Osteoblast (primary cell): ENCODE measurements at places on chromosomes 11 and 22. TPM values are rescaled to one million over a fixed set of nuclear protein-coding genes. Genes with fewer than 3 reads are reported as not detected.

The ALDH3B1 gene
- total RNA-seq = 59.5 and 63.0 TPM in 2 replicates

The SGSM1 gene
- not detected in 2 replicates for total RNA-seq

The VSIG10L2 gene
- not detected in 2 replicates for total RNA-seq

The LPXN gene
- total RNA-seq = 8.5 and 14.5 TPM in 2 replicates

The VWCE gene
- 4.7 and 6.2 TPM in 2 replicates for total RNA-seq

The TEX54 gene
- total RNA-seq = not detected in 2 replicates

The CASP5 gene
- 0.36 TPM in 1 of 2 replicates, not detected in the other for total RNA-seq

The OR51I1 gene
- total RNA-seq = under 0.01 TPM in 1 of 2 replicates, not detected in the other

The PIWIL4 gene
- 1.8 and 2.1 TPM in 2 replicates for total RNA-seq

The EXPH5 gene
- under 0.01 and 0.59 TPM in 2 replicates for total RNA-seq

The SCN2B gene
- total RNA-seq = not detected in 2 replicates

The HORMAD2 gene
- under 0.01 TPM in 2 replicates for total RNA-seq

The MAPK1 gene
- 46.3 and 61.6 TPM in 2 replicates for total RNA-seq

The APOBEC3F gene
- 3.5 and 5.1 TPM in 2 replicates for total RNA-seq

The MMP1 gene
- total RNA-seq = 0.72 and 1.5 TPM in 2 replicates

The OTOG gene
- total RNA-seq = not detected in 2 replicates
